ENCODE measurements at places on chromosomes 16 and 17. TPM values are rescaled to one million over a fixed set of nuclear protein-coding genes. Genes with fewer than 3 reads are reported as not detected.

DNA sequence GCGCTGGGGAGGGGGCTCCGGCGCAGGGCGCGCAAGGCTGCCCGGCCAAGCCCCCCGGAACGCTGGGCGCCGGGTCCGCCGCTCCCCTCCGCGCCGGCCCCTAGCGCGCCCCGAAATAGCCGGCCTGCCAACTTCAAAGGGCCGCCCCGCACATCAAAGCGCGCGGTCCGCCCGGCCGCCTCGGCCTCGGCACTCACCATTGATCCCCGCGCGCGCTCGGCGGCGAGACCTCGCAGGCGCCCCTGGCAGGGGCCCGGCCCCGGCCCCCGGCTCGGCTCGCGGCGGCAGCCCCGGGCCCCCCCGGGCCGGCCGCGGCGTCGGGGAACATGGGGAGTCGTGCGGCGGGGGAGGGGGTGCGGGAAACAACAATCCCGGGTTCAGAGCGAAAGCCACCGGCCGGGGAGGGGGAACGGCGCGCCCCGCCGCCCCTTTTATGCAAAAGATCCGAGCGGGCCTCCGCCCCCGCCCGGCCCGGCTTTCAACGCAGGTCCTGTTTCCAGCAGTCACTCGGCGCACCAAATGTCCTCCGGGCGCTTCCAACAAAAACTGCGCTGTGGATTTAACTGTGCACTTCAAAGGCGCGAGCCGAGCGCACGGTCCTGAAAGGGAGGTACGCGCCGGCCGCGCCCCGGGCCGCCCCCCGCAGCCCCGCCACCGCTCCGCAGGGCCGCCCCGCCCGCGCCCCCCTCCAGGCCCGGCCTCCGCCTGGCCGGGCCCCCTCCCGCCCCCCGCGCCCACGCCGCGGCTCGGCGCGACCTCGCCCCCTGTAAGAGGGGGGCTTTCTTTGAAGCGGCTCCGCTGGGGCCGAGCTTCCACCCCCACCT is 608 bp downstream of the AXIN2 start:
- peaks cover 18% of the 10 kb centered on the region for H3K36me3 ChIP-seq
- H3K4me1 ChIP-seq, result no peaks in the 10 kb centered on the region
- H3K27me3 ChIP-seq, result no peaks in the 10 kb centered on the region
- H3K4me3 ChIP-seq, result peak overlapping the region; percentile 85
- H3K27ac ChIP-seq, result peak overlapping the region; percentile 94

GRCh38 chr17:77734371-77735080 is 224.0 kb upstream of the TNRC6C start:
- H3K36me3 ChIP-seq, result no peaks in the 10 kb centered on the region
- peak; percentile 98 for DNase-seq
- H3K27me3 ChIP-seq, result no peaks in the 10 kb centered on the region
- H3K4me3 ChIP-seq, result no peak overlapping the region

Gene TBC1D3B
- 2.2 TPM for total RNA-seq

Gene RAPGEFL1
- total RNA-seq, result 4.6 TPM

Gene PDPR
- total RNA-seq, result 28.2 TPM

Gene MYH11
- total RNA-seq, result 75.7 TPM

DNA sequence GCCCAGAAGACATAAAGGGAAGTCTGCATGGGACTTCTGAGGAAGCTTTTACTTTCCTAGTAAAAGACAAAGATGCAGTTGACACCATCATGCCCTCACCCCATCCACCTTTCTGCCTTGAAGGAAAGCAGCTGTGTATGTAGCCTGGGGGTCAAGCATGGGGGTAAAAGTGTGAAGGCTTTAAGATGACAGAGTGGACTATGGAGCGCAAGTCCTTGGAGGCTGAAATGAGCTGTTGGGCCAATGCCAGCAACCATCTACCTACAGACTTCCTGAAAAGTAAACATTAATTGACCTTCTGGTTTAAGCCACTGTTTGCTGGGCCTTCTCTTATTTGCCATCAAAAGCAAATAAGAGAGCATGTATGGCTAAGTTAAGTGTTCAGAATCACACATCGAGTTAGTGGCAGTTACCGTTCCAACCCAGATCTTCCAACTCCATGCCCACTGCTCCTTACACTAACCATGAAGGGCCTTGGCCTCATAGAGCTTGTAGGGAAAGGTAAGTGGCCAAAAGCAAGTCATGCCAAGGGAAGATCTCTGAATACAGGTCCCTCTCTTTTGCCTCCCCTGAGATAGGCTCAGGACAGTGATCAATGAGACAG is 30.0 kb downstream of the SLC13A5 start:
- H3K4me1 ChIP-seq, result no peaks in the 10 kb centered on the region
- no peaks in the 10 kb centered on the region for H3K27me3 ChIP-seq
- H3K4me3 ChIP-seq, result no peak overlapping the region
- DNase-seq, result no peak
- H3K27ac ChIP-seq, result no peak overlapping the region

- no peak overlapping the region for H3K27ac ChIP-seq
- no peaks in the 10 kb centered on the region for H3K27me3 ChIP-seq
- no peaks in the 10 kb centered on the region for H3K36me3 ChIP-seq
- no peak overlapping the region for H3K4me3 ChIP-seq
- H3K4me1 ChIP-seq, result no peaks in the 10 kb centered on the region
Measured at GRCh38 chr17:31841850-31842194, 17.2 kb downstream of the COPRS start.

DNA sequence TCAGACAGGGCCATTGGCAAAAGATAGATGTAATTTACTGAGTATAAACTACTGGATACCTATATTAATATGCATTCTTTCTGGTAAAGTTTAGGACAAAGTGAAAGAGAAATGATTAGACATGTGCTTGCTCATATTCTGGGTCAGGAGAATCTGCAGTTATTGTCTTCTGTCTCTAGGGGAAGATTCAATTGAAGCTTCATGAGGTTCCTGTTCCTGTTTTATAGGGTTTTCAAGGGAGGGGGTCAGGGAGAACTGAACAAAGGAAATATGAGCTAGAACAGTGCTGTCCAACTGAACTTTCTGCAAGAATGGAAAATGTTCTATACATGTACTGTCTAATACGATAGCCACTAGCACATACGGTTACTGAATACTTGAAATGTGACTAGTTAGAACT is 59.3 kb upstream of the CORO6 start:
- no peak overlapping the region for H3K4me3 ChIP-seq
- peak; percentile 12 for DNase-seq
- H3K27me3 ChIP-seq, result no peaks in the 10 kb centered on the region
- no peaks in the 10 kb centered on the region for H3K36me3 ChIP-seq
- no peaks in the 10 kb centered on the region for H3K4me1 ChIP-seq

Gene SLC6A4
- total RNA-seq, result 12.7 TPM

Gene SMTNL2
- 18.1 TPM for total RNA-seq

DNA sequence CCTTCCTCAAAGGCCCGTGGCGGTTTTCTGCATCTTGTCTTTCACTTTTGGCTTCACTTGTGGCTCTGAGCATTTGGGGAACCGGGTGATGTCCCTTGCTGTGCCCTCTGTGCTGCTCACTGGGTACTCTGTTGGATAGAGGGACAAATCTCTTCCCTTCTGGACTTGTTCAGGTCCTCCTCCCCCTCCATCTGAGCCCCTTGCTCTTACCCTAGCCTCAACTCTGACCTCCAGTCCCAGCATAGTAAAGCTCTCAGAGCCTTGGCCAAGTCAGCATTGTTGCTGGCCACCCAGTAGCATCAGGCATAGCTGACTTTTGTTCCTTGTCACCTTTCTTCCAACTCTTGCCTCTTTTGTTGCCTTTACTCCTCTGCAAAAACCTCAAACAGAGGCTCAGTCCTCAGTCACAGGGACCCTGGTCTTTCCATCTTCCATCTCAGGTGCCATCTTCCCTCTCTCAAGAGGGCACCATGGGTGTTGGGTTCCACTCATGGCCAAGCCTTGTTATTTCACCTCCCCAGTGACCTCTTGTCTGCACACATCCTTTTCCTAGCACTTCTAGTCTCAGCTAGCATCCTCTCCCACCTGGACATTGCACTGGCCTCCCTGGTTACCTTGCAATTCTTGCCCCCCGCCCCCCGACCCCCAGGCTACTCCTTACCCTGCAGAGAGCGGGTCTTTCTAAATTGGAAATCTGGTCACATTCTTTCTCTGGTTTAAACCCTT is 393 bp upstream of the PSMB10 start:
- peaks cover 7% of the 10 kb centered on the region for H3K36me3 ChIP-seq
- H3K27me3 ChIP-seq, result no peaks in the 10 kb centered on the region
- H3K27ac ChIP-seq, result peak overlapping the region; percentile 94
- no peaks in the 10 kb centered on the region for H3K4me1 ChIP-seq

- H3K36me3 ChIP-seq, result no peaks in the 10 kb centered on the region
- H3K4me3 ChIP-seq, result no peak overlapping the region
- H3K27ac ChIP-seq, result no peak overlapping the region
- no peaks in the 10 kb centered on the region for H3K27me3 ChIP-seq
- no peak for DNase-seq
- H3K4me1 ChIP-seq, result no peaks in the 10 kb centered on the region
Measured at GRCh38 chr16:11367483-11367906, 22.2 kb downstream of the RMI2 start.

DNA sequence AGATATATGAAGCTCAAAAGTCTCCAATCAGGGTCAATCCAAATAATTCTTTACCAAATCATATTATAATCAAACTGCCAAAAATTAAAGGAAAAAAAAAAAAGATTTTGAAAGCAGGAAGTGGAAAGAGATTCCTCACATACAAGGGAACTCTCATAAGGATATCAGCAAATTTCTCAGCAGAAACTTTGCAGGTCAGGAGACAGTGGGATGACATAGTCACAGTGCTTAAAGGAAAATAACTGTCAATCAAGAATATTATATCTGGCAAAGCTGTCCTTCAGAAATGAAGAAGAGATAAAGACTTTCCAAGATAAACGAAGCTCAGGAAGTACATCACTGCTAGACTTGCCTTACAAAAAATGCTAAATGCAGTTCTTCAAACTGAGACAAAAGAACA is 40.0 kb upstream of the CDYL2 start:
- no peaks in the 10 kb centered on the region for H3K36me3 ChIP-seq
- DNase-seq, result no peak
- H3K27me3 ChIP-seq, result no peaks in the 10 kb centered on the region
- H3K4me3 ChIP-seq, result no peak overlapping the region
- no peak overlapping the region for H3K27ac ChIP-seq

DNA sequence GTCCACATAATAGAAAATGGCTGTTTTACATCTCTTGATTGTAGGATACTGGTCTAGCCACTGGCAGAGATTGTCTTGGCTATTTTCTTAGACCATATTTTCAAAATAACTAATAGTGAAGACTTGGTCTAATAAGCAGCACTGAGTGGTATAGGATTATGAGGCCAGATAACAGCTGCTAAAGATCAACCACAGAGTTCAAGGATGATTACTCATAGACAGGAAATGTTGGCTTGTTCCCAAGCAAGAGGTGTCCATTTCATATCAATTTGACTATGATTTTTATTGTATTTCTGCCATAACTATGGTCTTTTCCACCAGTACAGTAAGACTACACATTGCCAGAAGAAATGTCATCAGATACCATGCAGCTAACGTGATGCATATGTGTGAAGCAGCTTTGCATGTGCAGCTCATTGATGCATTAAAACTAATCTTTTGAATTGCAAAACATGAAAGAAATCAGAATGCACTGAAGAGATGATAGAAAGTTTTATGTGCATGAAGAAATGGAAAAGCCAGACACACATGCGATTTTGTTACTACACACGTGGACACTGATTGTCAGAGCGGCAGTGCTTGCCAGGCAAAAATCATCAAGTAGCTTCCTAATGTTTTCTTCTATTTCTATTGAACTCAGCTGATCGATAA is 693.3 kb downstream of the CDH11 start:
- no peaks in the 10 kb centered on the region for H3K36me3 ChIP-seq
- DNase-seq, result peak; percentile 23
- H3K27ac ChIP-seq, result no peak overlapping the region
- H3K4me1 ChIP-seq, result peaks cover 5% of the 10 kb centered on the region
- no peak overlapping the region for H3K4me3 ChIP-seq

GRCh38 chr17:74870512-74870911 is 2.3 kb downstream of the FDXR start:
- H3K36me3 ChIP-seq, result no peaks in the 10 kb centered on the region
- no peak overlapping the region for H3K4me3 ChIP-seq
- no peaks in the 10 kb centered on the region for H3K27me3 ChIP-seq
- no peak overlapping the region for H3K27ac ChIP-seq
- no peaks in the 10 kb centered on the region for H3K4me1 ChIP-seq

Gene TBC1D28
- not detected for total RNA-seq

- no peak overlapping the region for H3K27ac ChIP-seq
- peaks cover 21% of the 10 kb centered on the region for H3K36me3 ChIP-seq
- no peaks in the 10 kb centered on the region for H3K27me3 ChIP-seq
- no peak for DNase-seq
- no peak overlapping the region for H3K4me3 ChIP-seq
Measured at GRCh38 chr17:47815106-47815918, 6.3 kb downstream of the OSBPL7 start.

DNA sequence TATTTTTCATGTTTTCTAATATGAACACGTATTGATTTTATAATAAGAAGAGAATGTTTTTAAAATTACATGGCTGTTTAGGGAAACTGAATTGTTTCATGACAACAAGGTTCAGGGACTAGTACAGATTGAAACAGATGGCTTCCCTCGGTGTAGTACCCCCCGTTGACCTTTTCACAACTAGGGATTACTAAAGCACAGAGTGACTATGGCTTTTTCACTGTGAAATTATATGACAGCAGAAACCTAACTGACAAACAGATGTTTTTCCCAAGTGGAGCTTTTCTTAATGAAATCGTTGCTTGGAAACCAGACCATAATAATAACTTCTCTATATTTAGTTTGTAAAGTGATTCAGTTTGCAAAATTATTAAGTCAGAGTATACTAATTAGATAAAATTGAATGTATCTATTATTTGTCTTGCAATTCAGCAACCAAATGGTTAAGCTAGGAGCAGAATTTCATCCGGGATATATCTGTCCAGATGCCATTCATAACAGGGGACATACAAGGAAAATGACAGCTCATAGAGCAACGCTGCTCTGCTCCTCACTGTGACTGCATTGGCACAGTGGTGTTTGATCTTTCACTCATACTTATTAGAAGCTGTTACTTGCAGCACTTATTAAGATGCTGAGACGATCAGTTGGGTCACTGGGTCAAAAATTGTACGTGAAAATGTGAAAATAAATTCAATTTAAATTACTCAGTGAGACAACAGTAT is 111.7 kb downstream of the TANGO6 start:
- peaks cover 2% of the 10 kb centered on the region for H3K36me3 ChIP-seq
- peaks cover 1% of the 10 kb centered on the region for H3K4me1 ChIP-seq
- DNase-seq, result peak; percentile 17
- no peak overlapping the region for H3K27ac ChIP-seq

DNA sequence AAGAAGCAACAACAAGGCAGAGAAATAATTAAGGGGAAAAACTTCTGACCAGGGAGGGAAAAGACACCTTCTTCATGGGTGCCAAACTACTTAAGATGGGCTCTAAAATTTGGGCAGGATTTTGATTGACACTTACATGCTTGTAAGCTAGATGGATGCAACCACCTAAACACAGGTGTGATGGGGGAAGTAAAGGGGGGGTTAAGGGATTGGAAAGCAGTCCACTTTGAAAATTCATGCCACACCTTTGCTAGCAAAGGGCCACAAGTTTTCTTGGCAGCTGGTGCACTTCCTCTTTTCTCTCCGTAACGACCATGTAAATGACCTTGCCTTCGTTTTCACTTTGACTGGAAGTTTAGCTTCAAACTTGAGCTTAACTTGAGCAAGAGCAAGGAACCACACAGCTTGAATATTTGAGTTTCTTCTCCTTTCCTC is 14.3 kb upstream of the PRKAR1A start:
- H3K4me1 ChIP-seq, result no peaks in the 10 kb centered on the region
- no peak overlapping the region for H3K4me3 ChIP-seq
- no peaks in the 10 kb centered on the region for H3K36me3 ChIP-seq
- H3K27me3 ChIP-seq, result no peaks in the 10 kb centered on the region
- peak overlapping the region; percentile 55 for H3K27ac ChIP-seq

- H3K4me1 ChIP-seq, result no peaks in the 10 kb centered on the region
- peaks cover 8% of the 10 kb centered on the region for H3K36me3 ChIP-seq
- no peaks in the 10 kb centered on the region for H3K27me3 ChIP-seq
- peak overlapping the region; percentile 17 for H3K27ac ChIP-seq
- peak; percentile 54 for DNase-seq
Measured at GRCh38 chr16:68978303-68978954, 127.0 kb upstream of the HAS3 start.
